GM10248 (cell line): ENCODE measurements at places on chromosomes 7 and 10.
A peak's percentile ranks its signal among the peaks of the same experiment; 100 is the strongest.

DNA sequence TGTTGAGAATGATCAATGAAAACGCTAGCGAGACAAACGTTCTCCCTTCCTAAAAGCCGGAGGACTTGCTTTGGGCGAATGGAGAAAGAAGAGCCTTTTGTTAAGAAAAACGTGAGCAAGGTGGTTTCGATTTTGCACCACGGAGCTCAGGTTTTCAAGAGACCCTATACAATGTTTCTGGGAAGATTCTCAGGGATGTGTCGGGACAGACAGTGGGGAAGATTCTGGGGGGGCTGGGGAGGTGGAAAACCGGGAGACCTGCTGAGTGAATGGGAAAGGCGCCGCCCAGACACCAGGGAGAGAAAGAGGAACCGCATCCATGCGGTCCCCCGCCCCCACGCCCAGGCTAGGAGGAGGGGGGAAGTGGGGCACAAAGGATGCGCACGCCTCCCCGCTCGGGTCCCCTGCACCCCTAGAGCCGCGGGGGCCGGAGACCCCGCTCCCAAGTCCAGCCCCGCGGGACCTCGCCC, 745 bp downstream of the YWHAG start:
- no peak for DNase-seq

DNA sequence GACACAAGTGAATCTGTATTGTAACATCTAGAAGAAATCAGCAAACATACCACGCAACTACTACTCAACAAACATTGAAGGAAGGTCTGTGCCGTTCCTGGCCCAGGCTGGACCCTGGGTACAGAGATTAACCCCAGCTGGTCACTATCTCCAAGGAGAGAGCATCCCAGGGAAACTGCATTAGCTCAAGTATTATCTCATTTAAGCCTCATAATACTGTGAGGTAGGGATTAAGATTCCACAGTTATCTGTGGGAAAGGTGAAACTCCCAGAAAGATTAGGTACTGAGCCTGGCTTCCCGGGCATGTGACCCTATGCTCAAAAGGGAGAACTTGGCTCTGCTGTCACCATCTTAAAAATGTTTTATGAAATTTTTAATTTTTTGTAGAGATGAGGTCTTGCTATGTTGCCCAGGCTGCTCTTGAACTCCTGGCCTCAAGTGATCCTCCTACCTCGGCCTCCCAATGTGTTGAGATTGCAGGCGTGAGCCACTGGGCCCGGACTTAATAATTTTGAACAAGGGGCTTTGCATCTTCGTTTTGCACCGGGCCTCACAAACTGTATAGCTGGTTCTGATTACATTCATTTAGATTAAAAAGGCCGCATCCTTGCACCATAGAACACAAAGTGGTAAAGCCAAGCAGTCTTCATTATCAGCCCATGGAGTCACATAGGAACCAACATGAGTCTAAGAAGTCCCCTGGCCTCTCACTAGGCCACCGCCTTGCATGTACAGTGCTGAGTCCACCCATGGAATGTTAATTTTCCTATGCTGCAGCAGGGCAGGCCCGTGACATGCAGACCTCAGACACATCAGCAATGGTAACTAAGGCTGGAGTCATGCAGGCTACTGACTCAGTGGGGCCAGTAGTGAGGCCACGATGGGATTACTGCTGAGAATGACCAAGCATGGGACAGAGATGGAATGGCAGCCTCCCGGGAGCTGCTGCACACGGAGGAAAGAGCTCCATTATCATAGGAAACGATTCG, 5.5 kb upstream of the CTBP2 start:
- DNase-seq: no peak

GRCh38 chr10:89337484-89337883, 9.7 kb downstream of the IFIT3 start:
- no peak for DNase-seq

- no peak for DNase-seq
Measured at GRCh38 chr7:101671371-101672356, 42.6 kb upstream of the MYL10 start.

DNA sequence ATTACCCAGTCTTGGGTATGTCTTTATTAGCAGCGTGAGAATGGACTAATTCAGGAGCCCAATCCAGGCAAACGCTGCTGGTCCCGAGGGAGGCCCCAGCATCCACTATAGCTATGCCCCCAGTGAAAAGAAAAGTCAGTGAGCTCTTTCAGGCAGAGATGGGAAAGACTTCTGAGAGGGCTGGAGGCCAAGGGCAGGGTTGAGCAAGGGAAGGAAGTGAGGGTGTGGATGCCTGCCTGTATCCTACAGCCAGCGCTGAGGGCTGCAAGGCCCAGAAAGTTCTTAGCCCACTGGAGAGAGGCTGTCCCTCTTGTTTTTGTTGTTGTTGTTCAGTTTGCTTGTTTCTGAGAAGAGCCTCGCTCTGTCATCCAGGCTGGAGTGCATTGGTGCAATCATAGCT, 261.6 kb downstream of the ZEB1 start:
- no peak for DNase-seq

- DNase-seq: peak; percentile 50
Measured at GRCh38 chr7:47852330-47853245, 95.7 kb downstream of the PKD1L1 start.
